Subcutaneous preadipocyte (primary cell): ENCODE measurements at places on chromosomes 7 and 10. TPM values are rescaled to one million over a fixed set of nuclear protein-coding genes. Genes with fewer than 3 reads are reported as not detected.

The TFR2 gene
- total RNA-seq = under 0.01 and 0.20 TPM in 2 replicates

The OPN4 gene
- not detected in 2 replicates for total RNA-seq

The CALD1 gene
- total RNA-seq = 127 and 158 TPM in 2 replicates

The ACTR3C gene
- 0.20 and 0.37 TPM in 2 replicates for total RNA-seq

The HECW1 gene
- total RNA-seq = 3.7 and 3.9 TPM in 2 replicates

The HYAL4 gene
- not detected in 2 replicates for total RNA-seq

The CFAP43 gene
- total RNA-seq = under 0.01 and 0.39 TPM in 2 replicates

The FEZF1 gene
- not detected in 2 replicates for total RNA-seq

The ZNF804B gene
- not detected in 2 replicates for total RNA-seq

The CALML3 gene
- not detected in 2 replicates for total RNA-seq

The DNAJC12 gene
- total RNA-seq = 1.8 and 2.7 TPM in 2 replicates

The OR2A7 gene
- 0.20 and 1.1 TPM in 2 replicates for total RNA-seq

The CALY gene
- total RNA-seq = not detected in 2 replicates

The CUTC gene
- total RNA-seq = 19.0 and 25.7 TPM in 2 replicates

The TMEM106B gene
- 37.1 and 39.7 TPM in 2 replicates for total RNA-seq

The ADCYAP1R1 gene
- 3.1 and 9.6 TPM in 2 replicates for total RNA-seq

The SH2D4B gene
- total RNA-seq = not detected in 2 replicates

The MORN4 gene
- 3.7 and 4.0 TPM in 2 replicates for total RNA-seq

The CFAP70 gene
- 0.39 and 0.73 TPM in 2 replicates for total RNA-seq

The CCDC3 gene
- total RNA-seq = not detected in 2 replicates

The GRID2IP gene
- not detected in 2 replicates for total RNA-seq

The SRRM3 gene
- total RNA-seq = 0.98 and 1.1 TPM in 2 replicates

The CCL26 gene
- total RNA-seq = 0.37 TPM in 1 of 2 replicates, not detected in the other

The SPDYE3 gene
- not detected in 2 replicates for total RNA-seq

The GALNT17 gene
- total RNA-seq = 0.20 and 0.37 TPM in 2 replicates

The PNLIPRP2 gene
- not detected in 2 replicates for total RNA-seq

The FKBP6 gene
- not detected in 2 replicates for total RNA-seq

The TAS2R4 gene
- total RNA-seq = 1.4 and 1.5 TPM in 2 replicates

The NODAL gene
- total RNA-seq = not detected in 2 replicates

The SAMD9L gene
- 6.1 and 7.0 TPM in 2 replicates for total RNA-seq

The FRMD4A gene
- 12.1 and 33.2 TPM in 2 replicates for total RNA-seq

The HABP2 gene
- total RNA-seq = not detected in 2 replicates

The LRRD1 gene
- total RNA-seq = under 0.01 and 0.20 TPM in 2 replicates

The SLC18A2 gene
- not detected in 2 replicates for total RNA-seq

The GIMAP1 gene
- not detected in 2 replicates for total RNA-seq

The LIPM gene
- not detected in 2 replicates for total RNA-seq

The EBLN1 gene
- not detected in 2 replicates for total RNA-seq

The NOS3 gene
- 3.3 and 3.9 TPM in 2 replicates for total RNA-seq
